Activated T-cell treated with anti-CD3 and anti-CD28 coated beads, Interleukin-2, amount 50 U/mL, for 72 hours (primary cell): ENCODE measurements at places on chromosomes 3 and 15.

DNA sequence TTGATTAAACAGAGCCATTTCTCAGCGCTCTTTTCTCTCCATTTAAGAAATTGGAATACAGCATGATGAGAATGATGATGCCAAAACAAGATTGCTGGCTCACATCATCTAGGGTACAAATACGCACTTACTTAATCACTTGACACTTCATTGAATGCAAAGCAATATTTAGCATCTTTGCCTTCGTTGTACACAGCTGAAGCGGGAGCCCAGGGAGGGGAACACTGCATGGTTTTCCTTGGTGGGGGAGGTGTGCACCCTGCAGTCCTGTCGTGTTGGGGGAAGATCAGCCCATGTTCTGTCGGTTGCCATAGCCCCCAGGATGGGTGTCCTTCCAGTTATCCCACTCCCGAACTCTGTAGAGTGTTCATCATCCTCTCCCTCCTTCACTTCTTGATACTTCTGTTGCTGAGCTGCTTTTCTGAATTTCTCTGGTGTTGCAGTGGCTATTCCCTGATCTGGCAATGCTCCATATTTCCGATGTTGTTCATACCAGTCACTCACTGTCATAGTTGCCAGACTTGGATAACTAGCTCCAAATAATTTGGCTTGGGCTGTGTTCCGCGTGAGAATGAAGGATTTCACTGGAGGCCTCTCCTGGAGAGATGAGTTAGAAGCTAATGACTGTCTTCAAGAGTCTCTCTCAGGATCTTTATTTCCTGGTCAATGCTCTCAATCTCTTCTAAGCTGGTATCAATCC, 50.1 kb upstream of the DYNC1LI1 start:
- no peaks in the 10 kb centered on the region for H3K4me1 ChIP-seq
- DNase-seq, result no peak
- peaks cover 6% of the 10 kb centered on the region for H3K27me3 ChIP-seq

GRCh38 chr3:164673738-164674137, 404.6 kb downstream of the SI start:
- H3K27ac ChIP-seq, result no peak overlapping the region
- no peaks in the 10 kb centered on the region for H3K36me3 ChIP-seq
- H3K4me3 ChIP-seq, result no peak overlapping the region
- H3K27me3 ChIP-seq, result no peaks in the 10 kb centered on the region
- no peaks in the 10 kb centered on the region for H3K4me1 ChIP-seq
- DNase-seq, result no peak

GRCh38 chr15:56053046-56053400, 59.6 kb upstream of the NEDD4 start:
- no peak overlapping the region for H3K4me3 ChIP-seq
- no peaks in the 10 kb centered on the region for H3K36me3 ChIP-seq
- DNase-seq, result no peak
- H3K4me1 ChIP-seq, result no peaks in the 10 kb centered on the region
- H3K27me3 ChIP-seq, result no peaks in the 10 kb centered on the region
- peak overlapping the region; percentile 5 for H3K27ac ChIP-seq

DNA sequence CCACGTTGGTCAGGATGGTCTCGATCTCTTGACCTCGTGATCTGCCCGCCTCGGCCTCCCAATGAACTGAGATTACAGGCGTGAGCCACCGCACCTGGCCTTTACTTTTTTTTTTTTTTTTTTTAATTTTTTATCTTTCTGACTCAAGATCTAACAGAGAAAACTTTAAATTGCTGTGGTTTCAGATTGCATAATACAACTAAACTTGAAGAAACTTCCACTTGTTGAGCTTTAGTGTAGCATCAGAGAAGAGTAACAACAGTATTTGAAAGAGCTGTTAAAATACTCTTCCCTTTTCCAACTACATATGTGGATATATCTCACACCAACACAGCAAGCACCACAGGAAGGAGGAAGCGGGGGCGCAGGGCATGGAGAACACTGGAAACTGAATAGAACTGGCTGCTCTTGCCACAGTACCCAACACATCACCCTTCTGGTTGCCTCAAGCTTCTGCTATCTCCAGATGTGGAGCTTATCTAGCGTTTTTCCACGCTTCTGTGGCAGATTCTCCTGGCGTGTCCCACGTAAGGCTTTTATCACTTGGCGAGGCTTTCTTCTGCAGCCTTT, 45.4 kb downstream of the MAP6D1 start:
- H3K27ac ChIP-seq, result no peak overlapping the region
- H3K4me3 ChIP-seq, result no peak overlapping the region
- H3K27me3 ChIP-seq, result no peaks in the 10 kb centered on the region

DNA sequence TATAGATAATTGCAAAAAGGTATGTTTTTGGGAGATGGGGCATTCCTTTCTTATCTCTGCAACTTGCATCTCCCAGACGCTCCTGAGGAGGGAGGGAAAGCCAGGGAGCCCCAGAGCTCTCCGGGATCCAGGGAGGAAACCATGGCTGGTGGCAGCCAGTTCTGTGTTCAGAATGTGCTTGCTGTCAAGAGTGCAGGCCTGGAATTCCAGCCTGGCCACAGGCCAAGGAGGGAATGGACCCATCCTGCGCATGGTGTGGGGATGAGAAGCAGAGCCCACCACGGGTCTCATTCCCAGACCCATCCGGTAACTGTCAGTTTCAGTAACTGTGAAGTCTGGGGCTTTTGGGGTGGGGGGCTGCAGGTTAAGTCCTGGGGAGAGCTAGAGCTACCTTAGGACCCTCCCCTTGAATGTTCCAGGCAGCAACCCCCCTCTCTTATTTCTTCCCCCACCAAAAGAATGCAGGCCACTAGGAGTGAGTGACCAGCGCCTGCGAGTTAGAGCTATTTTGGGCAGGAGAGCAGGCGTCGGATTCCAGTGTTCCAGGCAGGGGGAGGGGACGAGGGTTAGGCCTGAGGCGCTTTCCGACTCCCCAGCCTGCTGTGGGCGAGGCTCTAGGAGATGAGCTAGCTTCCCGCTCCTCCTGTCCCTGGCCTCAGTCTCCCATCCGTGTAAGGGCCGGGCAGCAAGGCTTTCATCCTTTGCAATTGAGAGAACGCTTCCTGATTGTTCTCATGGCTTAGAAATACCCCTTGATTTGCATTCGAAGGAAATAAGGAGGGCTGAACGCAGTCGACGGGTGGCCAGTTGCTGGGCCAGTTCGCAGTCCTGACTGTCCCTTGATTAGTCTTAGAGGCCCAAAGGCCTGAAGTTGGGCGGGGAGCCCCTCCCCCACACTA, 781 bp upstream of the DAG1 start:
- DNase-seq, result no peak
- H3K27me3 ChIP-seq, result no peaks in the 10 kb centered on the region
- peaks cover 2% of the 10 kb centered on the region for H3K36me3 ChIP-seq
- H3K4me3 ChIP-seq, result peak overlapping the region; percentile 98
- H3K27ac ChIP-seq, result peak overlapping the region; percentile 74
- H3K4me1 ChIP-seq, result peaks cover 26% of the 10 kb centered on the region

- no peaks in the 10 kb centered on the region for H3K36me3 ChIP-seq
- H3K27ac ChIP-seq, result no peak overlapping the region
- no peaks in the 10 kb centered on the region for H3K4me1 ChIP-seq
- no peak overlapping the region for H3K4me3 ChIP-seq
- H3K27me3 ChIP-seq, result no peaks in the 10 kb centered on the region
These were observed 348.8 kb upstream of the ZNF717 start for GRCh38 chr3:76134166-76134565.

GRCh38 chr3:57983734-57984518, 24.3 kb upstream of the FLNB start:
- peaks cover 25% of the 10 kb centered on the region for H3K4me1 ChIP-seq
- peaks cover 2% of the 10 kb centered on the region for H3K36me3 ChIP-seq
- peak; percentile 73 for DNase-seq
- peak overlapping the region; percentile 92 for H3K27ac ChIP-seq

- no peak overlapping the region for H3K27ac ChIP-seq
- DNase-seq, result no peak
- no peak overlapping the region for H3K4me3 ChIP-seq
- peaks cover 27% of the 10 kb centered on the region for H3K4me1 ChIP-seq
These were observed 32.3 kb upstream of the DUSP7 start for GRCh38 chr3:52088445-52089367.

DNA sequence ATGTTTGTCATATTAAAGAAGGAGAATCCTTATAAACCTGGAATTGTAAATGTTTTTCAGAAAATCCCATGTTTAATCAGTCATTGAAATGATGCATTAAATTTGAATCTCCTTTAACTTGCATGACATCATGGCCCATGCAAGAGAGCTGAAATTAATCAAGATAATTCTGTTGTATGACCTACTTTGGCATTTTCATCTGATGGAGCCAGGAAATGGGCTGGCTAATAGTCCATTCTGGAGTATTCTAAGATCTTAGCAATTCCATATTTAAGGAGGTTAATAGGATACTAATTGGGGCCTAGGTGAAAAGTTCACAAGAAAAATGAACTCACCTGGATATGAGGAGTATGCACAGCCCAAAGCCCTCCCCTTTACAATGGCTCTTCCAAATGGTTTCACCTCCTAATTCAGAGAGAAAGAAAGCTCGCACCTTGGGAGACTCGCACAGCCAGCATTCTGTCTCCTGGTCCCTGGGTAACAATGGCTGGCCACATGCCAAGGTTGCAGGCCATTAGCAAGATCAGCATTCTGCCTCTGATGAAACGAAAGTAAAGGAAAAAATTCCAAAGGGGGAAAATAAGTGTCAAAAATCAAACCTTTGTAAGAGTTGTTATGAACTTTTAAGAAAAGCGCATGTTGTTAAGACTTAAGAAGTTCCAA, 786.4 kb downstream of the MCTP2 start:
- H3K36me3 ChIP-seq, result no peaks in the 10 kb centered on the region
- H3K4me1 ChIP-seq, result no peaks in the 10 kb centered on the region
- no peak overlapping the region for H3K27ac ChIP-seq
- H3K4me3 ChIP-seq, result no peak overlapping the region

DNA sequence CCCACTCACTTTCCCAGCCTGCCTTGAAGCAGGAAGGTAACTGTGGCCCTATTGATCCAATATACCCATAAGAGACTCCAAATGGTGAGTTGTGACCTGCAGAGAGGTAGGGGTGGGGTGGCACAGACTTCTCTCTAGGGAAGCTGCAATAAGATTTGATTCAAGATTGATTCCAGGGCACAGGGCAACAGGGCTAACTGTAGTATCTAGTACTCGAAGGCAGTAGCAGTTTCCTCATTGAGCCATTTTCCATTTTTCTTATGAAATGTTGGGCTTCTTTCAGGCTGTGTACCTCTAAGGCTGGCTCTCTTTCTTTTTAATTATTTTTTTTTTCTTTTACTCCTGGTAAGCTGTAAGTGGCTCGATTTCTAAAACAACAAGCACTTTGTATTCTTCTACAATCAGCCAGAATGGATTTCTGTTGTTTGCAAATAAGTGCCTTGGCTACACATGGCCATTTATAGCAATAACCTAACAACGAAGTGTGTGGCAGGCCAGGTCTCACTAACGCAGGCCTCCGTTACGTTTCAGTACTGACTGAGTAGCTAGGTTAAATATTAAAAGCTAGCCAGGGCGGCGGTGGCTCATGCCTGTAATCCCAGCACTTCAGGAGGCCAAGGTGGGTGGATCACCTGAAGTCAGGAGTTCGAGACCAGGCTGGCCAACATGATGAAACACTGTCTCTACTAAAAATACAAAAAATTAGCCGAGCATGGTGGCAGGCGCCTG, 19.3 kb downstream of the CCDC12 start:
- no peak overlapping the region for H3K4me3 ChIP-seq

- H3K36me3 ChIP-seq, result peaks cover 6% of the 10 kb centered on the region
- H3K4me3 ChIP-seq, result no peak overlapping the region
- peaks cover 5% of the 10 kb centered on the region for H3K27me3 ChIP-seq
- no peak for DNase-seq
- no peak overlapping the region for H3K27ac ChIP-seq
These were observed 157.9 kb downstream of the TLE3 start for GRCh38 chr15:69939513-69940440.

GRCh38 chr15:42104095-42104891, 9.9 kb upstream of the PLA2G4D start:
- no peak overlapping the region for H3K4me3 ChIP-seq
- H3K27ac ChIP-seq, result no peak overlapping the region
- peaks cover 23% of the 10 kb centered on the region for H3K4me1 ChIP-seq
- H3K36me3 ChIP-seq, result no peaks in the 10 kb centered on the region
- peaks cover 25% of the 10 kb centered on the region for H3K27me3 ChIP-seq
- DNase-seq, result no peak

- H3K27me3 ChIP-seq, result no peaks in the 10 kb centered on the region
- peak overlapping the region; percentile 42 for H3K4me3 ChIP-seq
These were observed 58.1 kb downstream of the CLASP2 start for GRCh38 chr3:33659856-33660434.

- peaks cover 12% of the 10 kb centered on the region for H3K36me3 ChIP-seq
- H3K27ac ChIP-seq, result peak overlapping the region; percentile 93
- peak overlapping the region; percentile 91 for H3K4me3 ChIP-seq
- H3K27me3 ChIP-seq, result no peaks in the 10 kb centered on the region
- peaks cover 52% of the 10 kb centered on the region for H3K4me1 ChIP-seq
- peak; percentile 56 for DNase-seq
These were observed 672 bp downstream of the TFRC start for GRCh38 chr3:196081002-196081833.

DNA sequence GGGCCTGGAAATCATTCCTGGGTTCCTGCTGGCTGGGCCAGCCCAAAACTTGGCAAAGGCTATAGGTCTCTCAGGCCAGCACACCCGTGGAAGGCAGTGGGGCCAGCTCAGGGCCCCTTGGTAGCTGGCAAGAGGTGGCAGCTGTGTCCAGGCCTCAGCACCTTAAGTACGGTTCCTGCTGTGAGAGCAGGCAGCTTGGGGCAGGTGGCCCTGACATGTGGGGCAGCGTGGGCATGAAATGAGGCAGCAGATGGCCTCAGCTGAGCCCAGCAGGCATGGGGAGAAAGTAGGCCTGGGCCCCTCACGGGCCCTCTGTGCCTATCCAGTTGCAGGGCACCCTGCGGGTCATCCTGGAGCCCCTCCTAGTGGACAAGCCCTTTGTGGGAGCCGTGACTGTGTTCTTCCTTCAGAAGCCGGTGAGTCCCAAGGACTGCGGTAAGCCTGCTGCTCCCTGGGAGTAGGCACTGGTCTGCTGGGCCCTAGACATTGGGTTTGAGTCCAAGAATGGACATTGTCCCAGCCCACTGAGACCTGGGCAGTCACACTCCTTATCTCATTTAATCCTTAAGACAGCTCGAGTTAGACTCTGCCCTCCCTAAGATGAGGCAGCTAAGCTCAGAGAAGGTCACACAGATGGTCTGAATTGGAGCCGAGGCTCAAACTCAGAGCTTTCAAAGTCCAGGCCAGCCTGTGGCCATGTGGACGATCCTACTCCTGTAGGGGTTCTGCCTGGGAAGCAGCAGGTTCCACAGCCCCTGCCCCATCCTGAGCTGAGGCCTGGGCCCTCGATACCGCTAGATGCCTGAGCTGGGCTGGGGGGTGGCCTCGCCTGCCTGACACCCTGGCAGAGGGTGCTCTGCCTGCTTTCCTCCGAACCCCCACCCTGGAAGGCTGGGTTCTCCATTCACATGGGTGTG, 25.5 kb downstream of the ESYT3 start:
- peaks cover 1% of the 10 kb centered on the region for H3K27me3 ChIP-seq
- no peaks in the 10 kb centered on the region for H3K36me3 ChIP-seq
- no peak overlapping the region for H3K4me3 ChIP-seq
- no peak overlapping the region for H3K27ac ChIP-seq
- no peaks in the 10 kb centered on the region for H3K4me1 ChIP-seq

- H3K27me3 ChIP-seq, result no peaks in the 10 kb centered on the region
- H3K4me1 ChIP-seq, result peaks cover 51% of the 10 kb centered on the region
- H3K27ac ChIP-seq, result peak overlapping the region; percentile 97
- peak overlapping the region; percentile 84 for H3K4me3 ChIP-seq
- peak; percentile 64 for DNase-seq
These were observed 929.2 kb upstream of the CFAP20DC start for GRCh38 chr3:59978979-59979378.
